ENCODE measurements at places on chromosomes 12 and 14.

GRCh38 chr12:76226397-76226796, 121.8 kb downstream of the BBS10 start:
- no peak for DNase-seq

DNA sequence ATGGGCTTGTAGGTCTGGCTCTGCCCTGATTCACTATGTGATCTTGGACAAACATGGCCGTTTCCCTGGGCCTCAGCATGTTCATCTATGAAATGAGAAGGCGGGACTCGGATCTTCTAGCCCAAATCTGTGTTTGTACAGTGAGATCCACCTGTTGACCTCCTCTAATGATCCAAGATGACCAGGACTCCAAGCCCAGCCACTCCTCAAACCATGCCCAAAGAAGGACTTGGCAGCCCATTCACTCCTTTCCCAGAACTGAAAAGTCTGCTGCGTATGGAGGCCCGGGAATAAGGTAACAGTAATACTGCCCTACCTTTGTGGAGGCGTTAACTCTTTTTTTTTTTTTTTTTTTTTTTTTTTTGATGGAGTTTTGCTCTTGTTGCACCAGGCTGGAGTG, 39.9 kb downstream of the APPL2 start:
- DNase-seq = no peak

GRCh38 chr12:96486751-96487613, 2.4 kb upstream of the CFAP54 start:
- no peak for DNase-seq

DNA sequence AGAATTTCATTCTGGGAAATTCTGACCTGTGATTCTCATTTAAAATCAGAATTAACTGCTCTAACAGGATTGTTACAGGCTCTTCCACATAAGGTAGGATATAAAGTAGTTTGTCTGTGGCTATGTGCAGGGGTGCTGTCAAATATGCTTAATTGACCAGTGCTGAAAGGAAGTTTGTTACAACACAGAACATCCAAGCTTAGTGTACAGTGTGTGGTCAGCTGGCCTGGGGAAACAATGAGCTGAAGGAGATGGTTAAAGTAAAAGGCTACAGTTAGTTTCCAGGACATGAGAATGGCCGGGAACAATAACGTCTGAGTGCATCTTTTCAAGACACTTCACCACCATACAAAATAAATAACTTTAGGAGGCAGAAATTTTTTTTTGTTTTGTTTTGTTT, 68.0 kb downstream of the PKP2 start:
- DNase-seq = no peak

GRCh38 chr12:57551637-57552305, 1.9 kb downstream of the KIF5A start:
- no peak for DNase-seq

DNA sequence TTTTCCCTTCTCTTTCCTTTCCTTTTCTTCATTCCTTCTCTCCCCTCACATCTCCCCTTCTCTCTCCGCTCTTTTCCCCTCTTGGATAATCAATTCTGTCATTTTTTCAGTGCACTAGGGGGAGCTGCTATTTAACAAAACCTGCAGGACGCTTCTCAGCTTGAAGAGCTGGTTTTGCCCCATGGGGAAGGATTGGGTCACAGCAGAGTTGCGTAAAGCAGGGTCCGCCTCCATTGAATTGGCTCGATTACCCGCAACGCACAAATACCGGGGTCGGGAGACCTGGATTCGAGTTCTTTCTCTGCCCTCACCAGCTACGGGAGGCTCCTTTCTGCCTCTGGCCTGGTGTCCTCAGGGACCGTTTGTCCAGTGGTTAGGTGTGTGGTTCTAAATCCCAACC, 42.1 kb upstream of the CHGA start:
- peak; percentile 44 for DNase-seq

- no peak for DNase-seq
Measured at GRCh38 chr12:10847744-10848143, 1.5 kb downstream of the PRR4 start.

DNA sequence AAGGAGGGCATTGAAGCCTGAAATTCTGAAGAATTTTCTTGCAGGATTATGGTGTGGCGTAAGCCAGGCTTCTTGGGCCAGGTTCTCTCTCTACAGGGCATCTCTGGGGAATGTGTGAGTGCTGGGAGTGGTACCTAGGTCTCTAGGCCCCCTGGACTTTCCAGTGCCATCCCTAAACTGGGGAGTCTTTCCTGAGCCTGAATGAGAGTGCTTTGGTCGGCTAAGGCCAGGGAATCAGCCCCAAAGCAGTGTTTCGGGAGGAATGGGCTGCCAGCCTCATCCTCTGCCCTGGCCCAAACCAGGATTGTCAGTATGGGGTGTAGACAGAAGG, 93.9 kb downstream of the CALM1 start:
- DNase-seq = no peak

- no peak for DNase-seq
Measured at GRCh38 chr14:68805414-68805813, 12.5 kb upstream of the ZFP36L1 start.

GRCh38 chr12:68497107-68497506, 113.6 kb upstream of the RAP1B start:
- DNase-seq = no peak

- DNase-seq = no peak
Measured at GRCh38 chr12:13670285-13670866, 311.0 kb downstream of the GRIN2B start.

GRCh38 chr12:52865090-52865944, 16.5 kb upstream of the KRT78 start:
- DNase-seq = peak; percentile 76

DNA sequence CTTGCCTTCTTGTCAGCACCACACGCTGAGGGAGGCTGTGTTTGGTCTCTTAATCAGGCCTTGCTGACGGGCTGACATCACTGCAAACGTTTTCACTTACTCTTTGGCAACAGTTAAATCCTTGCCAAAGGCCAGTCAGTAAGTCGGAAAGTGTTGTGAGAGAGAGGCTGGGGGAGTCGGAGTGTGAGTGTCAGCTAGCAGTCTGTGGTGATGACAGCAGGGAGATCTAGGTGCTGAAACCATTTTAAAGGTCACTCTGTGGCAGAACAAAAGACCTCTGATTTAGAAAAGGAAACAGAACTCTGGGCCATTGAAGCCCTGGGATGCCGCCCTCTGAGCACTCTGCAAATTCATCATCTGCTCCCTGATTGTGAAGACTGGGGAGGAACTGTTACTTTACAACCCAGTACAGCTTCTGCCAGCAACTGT, 143.5 kb downstream of the PAX9 start:
- no peak for DNase-seq

- DNase-seq = peak; percentile 48
Measured at GRCh38 chr12:4271717-4272423, 1.7 kb upstream of the CCND2 start.

DNA sequence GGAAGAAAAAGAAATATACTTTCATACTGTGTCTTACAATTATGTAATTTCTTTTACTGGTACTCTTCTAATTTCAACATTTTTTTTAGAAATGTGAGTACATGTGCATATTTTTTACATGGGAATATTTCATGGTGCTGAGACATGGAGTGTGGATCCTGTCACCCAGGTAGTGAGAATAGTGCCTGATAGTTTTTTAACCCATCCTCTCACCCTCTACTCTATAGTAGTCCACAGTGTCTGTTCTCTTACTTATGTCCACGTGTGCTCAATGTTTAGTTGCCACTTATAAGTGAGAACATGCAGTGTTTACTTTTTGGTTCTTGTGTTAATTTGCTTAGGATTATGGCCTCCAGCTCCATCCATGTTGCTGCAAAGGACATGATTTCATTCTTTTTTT, 548.8 kb downstream of the AACS start:
- DNase-seq = no peak

Measured in NCI-H146 (cell line).